ENCODE measurements at places on chromosomes 4 and X.
A peak's percentile ranks its signal among the peaks of the same experiment; 100 is the strongest.

GRCh38 chr4:42416017-42416416 lies 18.7 kb downstream of the SHISA3 start:
- DNase-seq, result no peak

DNA sequence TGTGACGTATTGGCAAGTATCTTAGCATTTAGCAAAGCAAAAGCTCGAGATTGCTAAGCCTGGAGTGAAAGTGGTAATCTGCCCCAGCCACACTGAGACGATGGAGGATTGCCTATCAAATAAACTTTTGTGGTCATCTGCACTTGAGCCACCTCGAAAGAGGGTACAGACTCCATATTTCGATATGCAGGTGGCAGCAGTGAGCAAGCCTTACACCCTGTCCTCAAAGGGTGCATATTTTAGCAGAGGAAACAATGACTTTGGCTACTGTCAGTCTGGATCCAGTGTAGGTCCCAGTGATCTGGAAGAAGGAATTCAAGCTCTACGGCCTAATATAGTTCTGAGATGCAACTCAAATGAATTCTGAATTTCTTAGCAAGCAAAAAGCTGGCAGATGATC lies 153.9 kb downstream of the ATG4A start:
- no peak for DNase-seq

- no peak for DNase-seq
These were observed 22.2 kb downstream of the TRIM61 start for GRCh38 chr4:164955107-164955805.

DNA sequence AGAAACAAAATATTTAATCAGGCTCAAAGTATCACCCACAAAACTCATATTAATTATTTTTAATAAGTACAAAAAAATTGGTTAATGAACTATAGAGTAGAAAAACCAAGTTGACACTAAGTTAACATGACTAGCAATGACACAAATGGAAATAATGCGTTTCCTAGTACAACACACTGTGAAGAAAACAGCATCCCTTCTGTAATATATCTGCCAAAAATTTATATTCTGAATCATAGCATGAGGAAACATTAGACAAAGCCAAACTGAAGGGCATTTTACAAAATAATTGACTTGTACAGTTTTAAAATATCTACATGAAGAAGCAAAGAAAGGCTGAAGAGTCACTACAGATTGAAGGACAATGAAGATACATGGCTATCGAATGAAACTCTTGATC lies 477.6 kb upstream of the INTU start:
- DNase-seq, result no peak

- DNase-seq, result no peak
These were observed 185.0 kb upstream of the GLRA2 start for GRCh38 chrX:14344172-14344940.

GRCh38 chrX:119407681-119408080 lies 8.5 kb downstream of the SLC25A43 start:
- DNase-seq, result no peak

- no peak for DNase-seq
These were observed 29.5 kb downstream of the EGFL6 start for GRCh38 chrX:13598877-13599276.

DNA sequence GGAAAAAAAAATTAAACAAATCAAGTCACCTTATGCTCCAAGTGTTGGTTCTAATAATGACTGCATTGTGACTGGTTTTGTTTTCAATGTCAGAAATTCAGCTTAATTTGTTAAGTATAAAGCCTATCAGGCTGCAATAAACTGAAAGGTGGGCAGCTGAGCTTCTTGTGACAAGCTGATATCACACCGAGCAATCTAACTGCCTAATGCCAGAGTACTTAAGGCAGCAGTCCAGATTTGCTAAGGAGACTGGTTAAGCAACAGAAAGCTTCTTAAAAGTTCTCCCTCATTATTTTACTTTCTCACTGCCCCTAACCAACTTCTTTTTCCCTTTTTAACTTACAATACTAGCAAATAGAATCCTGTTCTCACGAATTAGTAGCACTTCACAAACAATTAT lies 201.0 kb downstream of the MAB21L2 start:
- DNase-seq, result no peak

DNA sequence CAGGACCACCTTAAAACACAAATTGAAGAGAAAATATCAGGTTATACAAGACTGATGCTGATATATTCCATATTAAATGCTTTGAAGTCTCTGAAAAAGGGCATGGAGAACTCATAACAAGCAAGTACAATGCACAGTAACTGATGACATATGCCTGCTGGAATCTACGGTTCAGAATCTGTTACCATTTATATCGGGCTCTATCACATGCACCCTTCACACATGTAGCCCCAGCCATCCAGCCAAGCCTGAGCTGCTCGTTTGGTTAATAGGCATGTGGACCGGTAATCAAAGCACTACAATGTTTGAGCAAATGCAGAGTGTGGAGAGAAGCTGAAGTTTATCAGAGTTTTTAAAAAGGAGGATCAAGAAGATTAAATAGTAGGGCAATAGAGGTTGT lies 11.8 kb downstream of the COMMD8 start:
- DNase-seq, result no peak

GRCh38 chr4:112979881-112980421 lies 69.5 kb upstream of the ANK2 start:
- DNase-seq, result no peak

GRCh38 chrX:45807572-45808425 lies 607.1 kb upstream of the DIPK2B start:
- no peak for DNase-seq

GRCh38 chrX:10495677-10496076 lies 124.7 kb downstream of the MID1 start:
- no peak for DNase-seq

DNA sequence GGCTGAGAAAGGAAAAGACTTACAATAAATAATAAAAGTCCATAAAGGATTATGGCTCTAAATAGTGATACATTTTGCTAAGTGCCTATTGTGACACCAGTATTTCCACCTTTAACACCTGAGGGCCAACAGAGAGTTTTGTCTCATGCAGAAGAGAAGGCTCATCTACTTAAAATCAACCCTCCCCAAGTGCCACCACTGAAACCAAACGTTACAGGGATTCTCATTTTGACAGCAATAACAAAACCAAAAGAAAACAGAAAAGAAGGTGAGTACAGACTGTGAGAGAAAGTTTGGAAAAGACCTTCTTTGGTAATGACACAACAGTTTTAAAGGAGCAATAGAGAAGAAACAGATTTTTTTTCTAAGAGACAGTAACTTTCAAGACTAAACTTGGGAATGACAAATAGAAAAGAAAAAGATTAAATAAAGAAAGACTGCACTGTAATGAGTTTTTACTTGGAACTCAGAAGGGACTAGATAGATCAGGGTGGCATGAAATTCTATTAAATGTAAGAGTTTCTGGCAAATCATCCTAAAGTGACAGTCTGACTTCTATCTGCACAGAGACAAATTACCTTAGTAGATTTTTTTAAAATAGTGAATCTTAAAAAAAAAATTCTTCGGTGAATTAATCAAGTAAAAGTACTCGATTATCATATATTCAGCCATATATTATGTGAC lies 109.7 kb downstream of the ZNF827 start:
- no peak for DNase-seq

- no peak for DNase-seq
These were observed 178.2 kb upstream of the HCCS start for GRCh38 chrX:10932842-10933440.

GRCh38 chr4:181204109-181204508 lies 1039.1 kb upstream of the TENM3 start:
- DNase-seq, result no peak

GRCh38 chrX:39857780-39858179 lies 240.0 kb downstream of the BCOR start:
- no peak for DNase-seq

DNA sequence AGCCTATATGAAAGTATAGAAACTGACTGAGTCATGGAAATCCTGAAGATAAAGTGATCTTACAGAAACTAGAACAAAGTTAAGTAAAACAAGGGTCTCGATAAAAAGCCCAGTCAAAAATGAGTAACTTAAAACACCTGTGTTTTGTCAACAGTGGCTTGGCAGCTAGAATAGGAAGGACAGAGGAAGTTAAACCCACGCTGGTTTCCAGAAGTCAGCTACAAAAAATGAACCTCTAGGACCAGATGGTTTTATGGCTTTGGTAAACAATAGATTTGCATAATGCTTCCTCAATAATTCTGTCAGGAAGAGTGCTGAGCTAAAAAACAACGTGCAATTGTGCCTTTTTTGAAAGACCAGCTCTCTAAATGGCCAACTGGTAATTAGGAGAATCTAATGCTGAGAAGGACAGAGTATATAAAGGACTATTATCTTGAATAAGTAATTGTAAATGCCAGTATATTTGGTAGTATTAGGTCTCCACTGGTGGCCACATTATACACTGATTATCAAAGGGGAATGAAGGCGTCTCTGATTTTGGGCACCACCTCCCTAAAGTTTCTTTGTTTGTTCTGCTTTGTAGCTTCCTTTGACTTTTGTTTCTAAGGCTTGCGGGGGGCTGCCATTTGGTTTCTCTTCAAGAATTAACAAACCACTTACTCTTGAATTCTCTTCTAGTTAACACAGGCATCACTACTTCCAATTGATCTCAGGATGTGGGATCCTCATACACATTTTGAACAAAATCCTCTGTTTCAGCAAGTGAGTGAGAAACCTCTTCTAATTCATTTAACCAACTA lies 72.2 kb upstream of the PPP3CA start:
- no peak for DNase-seq

GRCh38 chrX:154132366-154132765 lies 11.7 kb upstream of the OPN1LW start:
- DNase-seq, result no peak

DNA sequence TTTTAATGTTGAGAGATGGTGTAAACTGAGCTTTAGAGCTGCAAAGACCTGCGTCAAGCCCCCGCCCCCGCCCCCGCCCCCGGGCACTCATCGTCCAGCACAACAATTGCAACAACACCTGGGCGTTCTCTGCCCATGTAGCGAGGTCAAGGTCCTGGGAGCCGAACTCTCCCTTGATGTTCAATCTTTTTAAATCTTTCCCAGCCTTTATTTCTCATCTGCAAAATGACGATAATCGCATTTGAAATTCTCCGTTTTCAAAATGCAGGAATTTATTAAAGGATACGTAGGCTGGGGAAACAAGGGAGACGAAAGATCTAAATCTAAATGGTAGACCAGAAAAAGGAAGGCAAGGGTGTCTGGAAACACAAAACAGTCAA lies 648 bp upstream of the MSMO1 start:
- no peak for DNase-seq

- peak; percentile 11 for DNase-seq
These were observed 568 bp downstream of the CHST7 start for GRCh38 chrX:46573892-46574773.

GRCh38 chr4:146193628-146194027 lies 18.1 kb downstream of the LSM6 start:
- DNase-seq, result no peak

DNA sequence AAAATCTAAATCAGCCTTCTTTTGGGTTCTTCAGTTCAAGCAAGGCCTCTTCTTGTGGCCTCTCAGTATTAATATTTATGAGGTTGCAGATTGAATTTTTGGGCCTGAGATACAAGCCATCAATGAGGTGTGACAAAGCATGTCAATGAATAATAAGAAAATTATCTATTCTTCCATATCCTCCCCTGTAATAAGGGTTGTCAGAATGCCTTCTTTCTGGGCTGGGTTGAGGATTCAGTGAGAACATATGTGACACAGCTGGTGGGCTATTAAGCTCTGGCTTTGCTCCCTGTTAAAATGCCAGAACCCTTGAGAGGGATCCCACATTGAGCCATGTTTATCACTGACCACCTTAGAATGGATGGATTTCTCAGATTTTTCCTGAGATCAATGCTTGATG lies 187.2 kb downstream of the AR start:
- DNase-seq, result no peak

- DNase-seq, result no peak
These were observed 360.4 kb upstream of the AGA start for GRCh38 chr4:177802661-177803060.

GRCh38 chr4:174946246-174946645 lies 28.1 kb downstream of the ADAM29 start:
- DNase-seq, result no peak

DNA sequence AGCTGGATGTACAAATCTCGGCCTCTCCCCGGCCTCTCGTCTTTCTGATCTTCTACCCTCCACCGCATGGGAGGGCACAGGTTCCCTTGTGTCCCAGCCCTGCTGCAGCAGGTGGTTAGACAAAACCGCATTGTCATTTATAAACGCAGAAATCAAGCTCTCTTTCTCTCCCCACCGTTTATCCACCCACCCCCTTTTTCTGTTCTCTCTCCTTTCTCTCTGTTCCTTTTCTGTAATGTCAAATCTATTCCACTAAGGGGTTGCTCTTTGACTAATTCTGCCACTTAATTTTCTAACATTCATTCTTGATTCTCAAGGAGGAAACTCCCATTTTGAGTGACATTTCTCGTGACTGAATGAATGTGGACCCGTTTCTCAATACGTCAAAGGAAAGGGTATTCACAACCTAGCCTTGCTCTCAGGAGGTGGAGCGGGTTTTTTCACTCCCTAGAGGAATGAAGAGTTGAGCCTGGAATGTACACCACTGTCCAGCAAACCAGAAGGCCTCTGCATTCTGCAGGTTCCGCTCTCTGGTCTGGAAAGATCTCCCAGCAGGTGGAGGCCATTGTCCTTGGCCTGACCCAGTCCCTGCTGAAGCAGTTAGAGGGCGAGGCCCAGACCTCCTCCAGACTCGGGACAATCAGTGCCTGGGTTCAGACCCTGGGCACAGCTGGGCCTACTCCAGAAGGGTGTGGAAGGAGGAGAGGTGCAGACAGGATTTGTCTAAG lies 70.9 kb upstream of the ENPP6 start:
- DNase-seq, result no peak

DNA sequence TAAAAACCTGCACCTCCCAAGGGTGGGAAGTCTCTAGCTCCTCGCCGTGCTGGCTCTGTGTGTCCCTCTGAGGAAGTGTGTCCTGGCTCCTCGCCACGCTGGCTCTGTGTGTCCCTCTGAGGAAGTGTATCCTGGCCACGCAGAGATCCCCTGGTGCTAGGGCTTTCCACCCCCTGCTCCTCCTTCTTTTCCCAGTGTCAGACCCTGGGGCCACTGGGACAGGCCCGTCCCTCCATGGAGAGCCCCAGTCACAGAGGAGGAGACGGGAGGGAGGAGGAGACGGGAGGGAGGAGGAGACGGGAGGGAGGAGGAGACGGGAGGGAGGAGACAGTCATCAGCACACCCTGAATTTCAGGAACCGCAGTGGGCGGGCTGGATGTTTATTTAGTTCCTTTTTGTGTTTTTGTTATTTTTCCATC lies 53.8 kb upstream of the HGFAC start:
- no peak for DNase-seq

- DNase-seq, result no peak
These were observed 577.6 kb downstream of the TECRL start for GRCh38 chr4:63831590-63832155.

DNA sequence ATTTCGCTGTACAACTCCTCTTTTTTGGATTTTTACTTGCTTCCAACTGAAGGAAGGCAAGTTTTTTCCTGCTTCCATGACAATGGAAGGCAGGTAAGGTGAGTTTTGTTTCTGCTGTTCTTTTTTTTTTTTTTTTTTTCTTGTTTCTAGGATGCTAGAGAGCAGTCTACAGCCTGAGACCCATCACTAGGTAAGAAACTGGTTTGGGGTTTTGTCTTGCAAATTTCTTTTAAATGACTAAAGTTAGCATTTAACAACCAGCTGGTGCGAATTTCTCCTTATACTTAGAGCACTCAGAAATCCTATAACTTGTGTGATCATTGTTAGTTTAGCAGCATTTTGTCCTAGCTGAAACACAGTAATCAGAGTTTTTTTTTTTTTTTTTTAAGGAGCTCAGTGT lies 378.4 kb upstream of the CNKSR2 start:
- no peak for DNase-seq
